ENCODE measurements at places on chromosomes 1 and 21.

- DNase-seq, result no peak
Observed at GRCh38 chr21:16195538-16195910, 465.7 kb downstream of the USP25 start.

DNA sequence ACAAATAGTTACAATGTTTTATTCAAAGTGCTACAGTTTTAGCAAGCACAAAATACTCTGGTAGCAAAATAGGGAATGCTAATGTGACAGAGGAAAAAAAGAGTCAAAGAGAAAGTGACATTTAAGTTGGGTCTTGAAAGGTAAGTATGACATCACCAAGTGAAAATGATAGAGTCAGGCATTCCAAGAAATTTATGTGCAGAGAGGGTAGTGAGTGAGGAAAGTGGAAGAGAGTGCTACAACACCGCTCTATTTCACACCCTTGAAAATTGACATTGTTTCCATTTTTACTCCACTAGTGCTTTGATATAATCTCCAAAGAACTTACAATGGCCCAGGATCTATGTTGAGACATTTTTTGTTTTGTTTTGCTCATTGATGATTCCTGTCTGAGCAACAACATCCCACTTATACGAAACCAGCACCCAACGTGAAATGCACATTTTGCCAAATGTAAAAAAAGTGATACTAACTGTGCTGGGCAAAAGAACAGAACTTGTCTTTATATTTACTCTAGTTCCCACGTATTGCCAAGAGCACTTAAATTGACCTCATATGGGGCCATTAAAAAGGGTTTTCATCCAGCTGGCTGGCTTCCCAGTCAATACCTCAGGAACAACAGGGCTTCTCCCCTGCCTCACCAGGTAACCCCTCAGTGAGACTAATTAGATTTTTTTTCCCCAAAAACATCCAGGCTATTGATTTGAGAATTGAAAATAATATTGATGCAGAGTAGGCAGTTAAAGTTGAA, 206.3 kb upstream of the NR5A2 start:
- no peak for DNase-seq

DNA sequence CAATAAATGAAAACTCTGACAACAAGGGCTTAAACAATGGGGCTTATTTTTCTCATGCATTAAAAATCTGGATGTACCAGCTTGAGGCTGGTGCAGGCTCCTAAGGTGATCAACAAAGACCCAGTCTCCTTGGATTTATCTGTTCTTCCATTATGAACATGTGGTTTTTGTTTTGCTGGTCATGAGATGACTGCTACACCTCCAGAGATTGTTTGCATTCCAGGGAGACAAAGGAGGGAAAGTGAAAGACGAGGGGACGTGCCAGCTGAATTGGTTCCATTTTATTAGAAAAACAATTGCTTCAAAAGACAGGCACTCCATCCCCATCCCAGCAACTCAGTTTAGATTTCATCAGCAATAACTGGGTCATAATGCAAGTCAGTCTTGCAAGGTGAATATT, 90.9 kb upstream of the KCNK1 start:
- DNase-seq, result no peak

- no peak for DNase-seq
Observed at GRCh38 chr1:154467434-154468102, 34.5 kb upstream of the TDRD10 start.

DNA sequence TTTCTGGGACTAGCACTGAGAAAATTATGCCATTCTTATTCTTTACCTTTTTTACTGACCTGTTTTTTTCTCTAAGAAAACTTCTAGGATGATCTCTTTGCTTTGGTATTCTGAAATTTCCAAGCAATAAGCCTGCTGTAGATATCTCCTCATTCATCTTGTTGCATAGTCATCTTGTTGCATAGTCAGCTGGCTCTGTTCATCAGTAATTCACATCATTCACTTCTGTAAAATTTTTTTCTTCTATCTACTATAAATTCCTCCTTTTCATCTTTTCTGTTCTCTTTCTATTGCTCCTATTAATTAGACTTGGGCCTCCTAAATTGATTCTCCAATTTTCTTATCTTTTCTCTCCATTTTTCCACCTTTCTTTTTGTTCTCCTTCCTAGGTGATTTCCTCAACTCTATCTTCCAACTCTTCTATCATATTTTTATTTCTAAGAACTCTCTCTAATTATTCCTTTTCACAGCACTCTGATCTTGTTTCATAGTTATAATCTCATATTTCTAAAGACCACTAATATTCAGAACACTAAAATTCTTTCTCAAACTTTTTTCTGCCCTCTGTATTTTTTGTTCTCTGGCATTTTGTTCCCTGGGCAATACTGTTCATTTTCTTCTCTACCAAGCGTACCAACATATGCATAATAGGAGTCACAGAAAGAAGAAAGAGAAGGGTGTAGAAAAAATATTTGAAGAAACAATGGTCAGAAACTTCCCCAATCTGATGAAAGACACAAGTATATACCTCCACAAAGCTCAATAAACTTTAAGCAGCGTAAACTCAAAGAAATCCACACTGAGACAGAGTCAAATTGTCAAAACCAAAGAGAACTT, 17.7 kb downstream of the TUT4 start:
- no peak for DNase-seq

DNA sequence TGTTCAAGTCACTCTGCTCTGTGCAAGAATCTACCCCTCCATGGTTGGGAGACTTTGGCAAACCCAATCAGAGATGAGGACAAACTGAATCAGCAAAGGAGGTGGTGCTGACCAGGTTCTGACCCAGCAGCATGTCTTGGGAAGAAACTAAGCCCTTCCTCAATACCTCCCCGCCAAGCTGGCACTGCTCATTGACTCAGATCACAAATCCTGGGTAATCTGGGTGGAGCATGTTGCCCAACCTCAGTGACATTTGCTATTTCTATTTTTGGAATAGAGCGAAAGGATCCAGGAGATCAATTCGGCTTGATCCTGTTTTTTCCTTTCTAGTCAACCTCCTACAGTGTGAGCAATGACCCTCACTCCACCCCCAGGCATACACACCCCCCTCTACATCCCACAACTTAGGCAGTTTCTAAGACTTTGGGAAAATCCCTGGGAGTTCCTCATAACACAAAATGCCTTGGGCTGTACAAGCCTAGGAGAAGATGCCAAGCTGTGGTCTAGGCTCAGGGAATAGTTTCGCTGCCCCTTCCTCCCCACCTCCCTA, 166.8 kb upstream of the KCNJ6 start:
- no peak for DNase-seq

- DNase-seq, result no peak
Observed at GRCh38 chr1:4734791-4735190, 80.4 kb downstream of the AJAP1 start.

- no peak for DNase-seq
Observed at GRCh38 chr1:89008511-89008910, 14.2 kb downstream of the GBP3 start.

Measured in NCI-H446 treated with DMSO at 0.1 percent for 48 hours (cell line).